ENCODE measurements at places on chromosomes 3 and 15.

DNA sequence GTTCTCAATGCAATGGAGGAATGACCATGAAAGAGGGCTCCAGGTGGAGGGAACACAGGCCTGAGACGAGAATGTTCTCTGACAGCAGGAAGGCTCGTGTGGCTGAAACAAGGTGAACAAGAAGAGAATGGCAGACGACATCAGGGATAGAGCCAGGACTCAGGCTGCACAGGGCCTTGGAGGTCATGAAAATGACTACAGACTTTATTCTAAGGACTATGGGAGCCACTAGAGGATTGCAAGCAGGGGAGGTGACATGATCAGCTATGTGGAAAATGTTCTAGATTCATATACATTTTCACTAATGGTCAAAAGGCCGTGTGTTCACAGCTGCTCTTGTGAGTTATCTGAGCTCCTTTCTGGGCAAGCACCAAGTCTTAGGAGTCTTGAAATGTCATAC, 78.2 kb downstream of the TAFA4 start:
- DNase-seq = no peak

- DNase-seq = no peak
Observed at GRCh38 chr3:138375447-138375846, 27.1 kb downstream of the MRAS start.

DNA sequence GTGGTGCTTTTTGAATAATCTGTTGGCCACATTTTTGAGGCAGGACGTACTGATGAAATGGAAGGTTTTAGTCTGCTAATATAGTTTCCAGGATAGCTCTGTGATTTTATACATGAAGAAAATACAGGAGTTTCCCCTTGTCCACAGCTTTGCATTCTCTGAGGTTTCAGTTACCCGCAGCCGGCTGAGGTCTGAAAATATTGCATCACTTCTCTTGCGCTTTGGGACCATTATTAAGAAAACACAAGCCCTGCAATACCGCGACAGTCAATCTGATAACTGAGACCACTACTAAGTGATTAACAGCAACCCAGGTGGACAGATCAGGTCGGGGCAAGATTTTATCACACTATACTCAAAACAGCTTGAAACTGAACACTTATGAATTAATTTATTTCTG, 33.0 kb downstream of the BLM start:
- DNase-seq = no peak

DNA sequence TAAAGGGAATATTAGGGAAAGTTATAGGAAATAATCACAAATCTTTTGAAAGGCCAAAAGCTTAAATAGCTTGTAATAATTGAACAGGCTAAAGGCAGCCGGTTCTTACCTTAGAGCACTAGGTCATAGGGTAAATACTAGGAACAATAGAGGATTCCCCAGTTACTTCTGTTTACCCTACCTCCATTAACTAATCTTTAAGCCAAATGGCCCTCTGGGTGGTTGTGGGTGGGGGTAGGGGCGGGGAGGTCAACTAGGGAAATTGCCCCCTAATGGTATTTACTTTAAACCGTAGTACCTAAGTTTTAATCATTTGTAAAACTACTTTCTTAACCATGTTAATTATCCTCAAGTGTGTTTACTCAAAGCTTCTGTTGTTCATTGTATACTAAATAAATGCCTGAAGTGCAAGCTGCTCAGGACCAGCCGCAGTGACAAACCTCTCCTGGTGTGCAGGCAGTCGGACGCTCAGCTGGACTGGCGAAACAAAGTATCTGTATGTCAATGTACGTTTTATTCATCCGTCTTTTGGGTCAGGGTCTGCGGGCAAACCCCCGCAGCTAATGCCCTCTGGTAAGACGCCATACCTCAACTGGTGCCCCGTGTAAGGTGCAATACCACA, 18.9 kb downstream of the MAGEL2 start:
- DNase-seq = no peak

DNA sequence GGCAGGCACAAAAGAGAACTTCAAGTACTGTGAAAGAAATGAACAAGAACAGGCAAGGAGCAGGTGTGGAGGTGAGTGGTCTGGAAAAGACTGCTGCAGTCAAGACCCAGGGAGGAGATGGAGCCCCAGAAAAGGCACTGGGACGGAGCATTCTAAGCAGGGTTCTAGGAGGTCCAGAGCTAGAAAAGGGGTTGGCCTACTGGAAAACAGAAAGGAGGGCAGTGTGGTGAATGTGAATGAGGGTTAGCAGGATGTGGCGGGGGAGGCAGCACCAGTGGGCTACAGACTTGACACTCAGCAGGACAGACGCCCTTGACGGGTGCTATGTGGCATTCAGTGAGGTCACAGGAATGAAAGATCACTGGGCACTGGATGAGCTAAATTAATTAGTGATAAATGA, 75.7 kb downstream of the SENP2 start:
- no peak for DNase-seq

- DNase-seq = peak; percentile 8
Observed at GRCh38 chr3:23376516-23377248, 173.6 kb downstream of the UBE2E2 start.

- peak; percentile 95 for DNase-seq
Observed at GRCh38 chr3:132722165-132723023, at the start of gene NPHP3. Gene NPHP3 (minus strand): TSS chr3:132722409. CDS start chr3:132722355, 54 bp downstream.

DNA sequence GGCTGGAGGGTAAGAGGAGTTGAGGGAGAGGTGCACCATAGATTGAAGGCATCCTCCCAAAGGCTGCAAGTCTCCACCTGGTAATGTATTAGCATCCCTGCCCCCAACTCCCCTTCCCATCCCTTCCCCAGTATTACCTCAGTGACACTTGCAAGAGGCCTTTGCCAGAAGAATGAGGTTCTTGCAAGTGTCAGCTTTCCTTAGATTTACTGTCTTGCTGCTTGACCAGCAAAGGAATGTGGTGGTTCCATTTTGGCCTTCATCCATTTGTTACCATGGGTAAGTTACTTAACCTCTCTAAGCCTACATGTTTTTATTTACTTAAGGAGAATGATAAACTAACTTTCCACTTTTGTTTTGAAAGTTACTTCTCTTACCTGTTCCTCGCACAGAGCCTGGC, 108.9 kb downstream of the LRTM1 start:
- no peak for DNase-seq

DNA sequence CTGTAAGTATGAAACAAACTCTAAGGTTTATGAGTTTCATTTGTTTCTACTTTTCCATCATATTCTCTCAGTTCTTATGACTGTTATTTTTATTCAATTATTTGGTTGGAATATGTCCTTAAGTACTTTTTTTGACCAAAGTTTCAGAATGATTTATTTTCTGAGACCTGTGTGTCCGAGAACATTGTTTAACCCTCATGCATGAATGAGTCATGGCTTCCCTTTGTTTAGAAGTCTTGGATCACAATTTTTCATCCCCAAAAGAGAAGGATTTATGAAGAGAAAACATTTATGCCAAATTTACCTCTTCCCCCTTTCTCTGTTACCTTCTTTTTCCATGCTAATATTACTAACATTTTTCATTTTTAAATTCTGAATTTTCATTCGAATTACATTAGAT, 518.0 kb upstream of the NR2F2 start:
- DNase-seq = peak; percentile 6

DNA sequence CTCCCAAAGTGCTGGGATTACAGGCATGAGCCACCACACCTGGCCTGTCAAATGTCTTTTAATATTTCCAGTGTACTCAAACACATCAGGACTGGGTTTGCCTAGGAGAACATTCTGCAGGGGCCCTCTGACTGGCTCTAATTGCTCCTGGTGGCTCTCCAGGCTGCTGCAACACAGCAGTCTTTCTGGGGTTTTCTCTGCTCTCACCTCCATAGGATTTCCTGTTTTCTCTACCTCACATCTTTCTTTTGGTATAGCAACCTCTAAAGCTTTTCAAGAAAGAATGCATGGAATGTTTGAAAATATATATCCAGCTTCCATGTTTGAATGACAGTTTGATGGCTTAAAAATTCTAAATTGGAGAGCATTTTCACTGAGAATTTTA, 83.3 kb upstream of the IGSF10 start:
- no peak for DNase-seq

DNA sequence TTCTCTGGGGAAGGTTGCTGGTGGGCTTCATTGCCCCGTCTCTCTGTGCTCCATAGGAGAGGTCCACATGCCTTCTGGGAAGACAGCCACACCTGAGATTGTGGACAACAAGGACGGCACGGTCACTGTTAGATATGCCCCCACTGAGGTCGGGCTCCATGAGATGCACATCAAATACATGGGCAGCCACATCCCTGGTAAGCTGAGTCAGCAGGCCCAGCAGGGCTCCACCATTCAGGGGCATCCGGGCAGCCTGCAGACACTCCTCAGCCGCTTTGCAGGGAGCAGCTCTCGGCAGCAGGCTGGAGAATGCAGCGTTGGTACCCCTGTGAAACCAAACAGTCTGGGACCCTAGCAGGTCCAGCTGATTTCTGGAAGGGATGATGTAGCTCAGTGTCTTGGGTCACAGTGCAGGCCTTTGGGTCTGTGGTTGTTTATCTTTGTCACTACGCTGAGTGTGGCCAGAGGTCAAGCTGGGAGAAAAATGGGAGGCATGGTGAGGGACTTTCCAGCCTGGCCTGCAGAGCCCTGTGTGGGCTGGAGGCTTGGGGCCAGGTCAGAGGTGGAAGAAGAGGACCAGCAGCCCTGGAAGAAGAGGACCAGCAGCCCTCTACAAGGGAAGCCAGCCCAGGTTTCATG, 67.2 kb downstream of the DNASE1L3 start:
- no peak for DNase-seq

DNA sequence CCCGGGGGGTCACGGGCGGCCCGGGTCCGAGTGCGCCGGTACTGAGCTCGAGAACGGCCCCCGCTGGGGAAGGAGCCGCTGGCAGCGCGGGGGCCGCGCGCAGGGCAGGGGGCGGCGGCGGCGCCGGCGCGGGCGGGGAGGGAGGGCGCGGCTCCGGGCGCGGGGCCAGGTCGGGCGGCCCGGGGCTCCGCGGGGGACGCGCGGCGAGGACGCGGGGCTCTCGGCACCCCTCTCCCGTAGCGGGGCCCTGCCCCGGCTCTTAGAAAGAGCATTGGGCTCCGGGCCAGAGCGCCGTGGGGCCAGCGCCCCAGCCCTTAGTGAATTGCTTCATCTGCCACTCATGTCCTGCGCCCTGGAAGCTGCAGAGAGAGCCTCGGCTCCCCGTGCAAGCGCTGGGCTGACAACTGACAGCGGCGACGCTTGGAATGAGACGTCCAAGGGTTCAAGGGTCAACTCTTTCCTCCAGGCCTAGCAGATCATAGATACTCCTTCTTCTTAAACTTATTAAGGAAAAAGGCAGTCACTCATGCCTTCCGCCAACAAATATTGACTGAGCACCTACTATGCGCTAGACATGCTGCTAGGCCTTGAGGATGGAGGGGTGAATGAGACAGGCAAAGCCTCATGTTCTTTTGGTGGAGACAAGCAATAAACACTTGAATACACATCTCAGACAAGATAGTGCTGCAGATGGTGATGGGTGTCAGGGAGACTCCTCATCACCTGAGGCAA, 140.8 kb downstream of the SMAD6 start:
- DNase-seq = peak; percentile 49

All from fibroblast of skin of right quadriceps (primary cell).